ENCODE measurements at places on chromosomes 13 and 19.

DNA sequence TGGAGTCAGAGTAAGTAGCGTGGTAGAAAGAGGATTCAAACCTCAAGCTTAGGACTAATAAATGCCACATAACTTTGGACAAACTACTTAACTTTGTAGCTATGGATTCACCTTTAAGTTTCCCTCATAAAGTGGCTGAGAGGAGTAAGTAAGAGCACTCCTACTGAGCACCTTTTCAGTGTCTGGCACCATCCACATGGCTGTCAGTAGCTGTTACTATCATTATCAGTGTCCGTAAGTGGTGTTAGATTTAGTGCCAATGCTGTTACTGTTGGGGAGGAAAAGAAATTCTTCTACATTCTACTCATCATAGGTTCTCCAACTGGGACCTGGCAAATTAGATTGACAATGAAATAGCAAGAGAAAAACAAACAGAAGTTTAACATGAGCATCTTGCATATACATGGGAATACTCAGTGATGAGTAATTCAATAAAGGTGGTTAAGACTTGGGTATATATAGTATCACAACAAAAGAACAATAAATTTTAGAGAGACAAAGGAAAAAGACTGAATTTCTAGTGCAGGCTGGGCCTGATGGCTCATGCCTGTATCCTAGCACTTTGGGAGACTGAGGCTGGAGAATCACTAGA is 165.6 kb upstream of the NBEA start:
- no peak for DNase-seq

DNA sequence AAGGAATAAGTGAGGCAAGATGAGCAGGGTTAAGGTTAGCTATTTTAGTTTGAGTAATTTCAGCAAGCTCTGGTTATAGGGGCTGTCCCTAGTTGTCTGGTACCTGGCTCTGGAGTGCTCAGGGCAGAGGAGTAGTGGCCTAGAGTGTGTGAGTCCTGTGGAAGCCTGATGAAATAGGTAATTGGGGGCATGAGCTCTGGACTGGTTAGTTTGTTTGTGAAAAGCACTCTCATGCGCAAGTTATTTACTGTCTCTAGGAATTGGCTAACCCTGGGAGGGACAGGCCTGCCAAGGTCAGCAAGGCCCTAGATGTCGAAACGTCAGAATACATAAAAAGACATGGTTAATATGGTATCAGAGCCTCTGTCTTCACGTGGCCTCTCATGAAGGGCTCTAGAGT is 900.1 kb downstream of the PCDH17 start:
- DNase-seq = no peak

- no peak for DNase-seq
These were observed 268.7 kb downstream of the SPRY2 start for GRCh38 chr13:80072231-80072630.

DNA sequence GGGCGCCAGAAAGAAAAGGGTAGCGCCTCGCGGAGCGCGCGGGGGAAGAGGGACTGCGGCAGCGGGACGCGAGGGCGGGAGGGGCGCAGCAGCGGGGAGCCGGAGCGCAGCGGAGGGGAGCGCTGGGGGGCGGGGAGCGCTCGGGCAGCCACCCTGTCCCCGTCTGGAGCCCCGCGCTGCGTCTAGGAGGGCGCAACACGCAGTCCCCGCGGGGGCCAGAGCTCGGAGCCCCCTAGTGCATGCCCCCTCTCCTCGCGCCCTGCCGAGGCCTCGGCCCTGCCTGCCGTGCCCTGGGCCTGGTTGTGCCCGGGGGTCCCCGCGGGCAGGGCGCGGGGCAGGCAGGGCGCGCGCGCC is 37.9 kb downstream of the SOX1 start:
- DNase-seq = no peak

- no peak for DNase-seq
These were observed 872.3 kb downstream of the EFNB2 start for GRCh38 chr13:105663182-105663581.

GRCh38 chr13:51675385-51675784 is 91.1 kb downstream of the WDFY2 start:
- DNase-seq = no peak

DNA sequence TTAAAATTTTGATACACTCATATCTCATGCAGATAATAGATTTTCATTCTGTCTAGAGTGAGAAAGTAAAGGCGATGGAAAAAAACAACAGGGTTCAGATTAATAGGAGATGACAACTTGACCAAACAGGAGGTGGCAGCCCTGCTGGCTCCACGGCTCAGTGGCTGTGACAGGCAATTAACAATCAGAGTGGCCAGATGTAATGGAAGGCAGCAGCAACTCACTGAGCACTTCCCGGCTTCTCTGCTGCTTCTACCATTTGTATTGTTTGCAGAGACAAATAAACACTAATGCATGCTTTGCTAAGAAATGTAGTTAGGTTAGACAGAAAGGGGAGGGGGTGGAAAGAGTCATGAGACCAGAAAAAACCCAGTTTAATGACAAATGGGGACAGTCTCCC is 473.0 kb upstream of the SLC10A2 start:
- DNase-seq = no peak

DNA sequence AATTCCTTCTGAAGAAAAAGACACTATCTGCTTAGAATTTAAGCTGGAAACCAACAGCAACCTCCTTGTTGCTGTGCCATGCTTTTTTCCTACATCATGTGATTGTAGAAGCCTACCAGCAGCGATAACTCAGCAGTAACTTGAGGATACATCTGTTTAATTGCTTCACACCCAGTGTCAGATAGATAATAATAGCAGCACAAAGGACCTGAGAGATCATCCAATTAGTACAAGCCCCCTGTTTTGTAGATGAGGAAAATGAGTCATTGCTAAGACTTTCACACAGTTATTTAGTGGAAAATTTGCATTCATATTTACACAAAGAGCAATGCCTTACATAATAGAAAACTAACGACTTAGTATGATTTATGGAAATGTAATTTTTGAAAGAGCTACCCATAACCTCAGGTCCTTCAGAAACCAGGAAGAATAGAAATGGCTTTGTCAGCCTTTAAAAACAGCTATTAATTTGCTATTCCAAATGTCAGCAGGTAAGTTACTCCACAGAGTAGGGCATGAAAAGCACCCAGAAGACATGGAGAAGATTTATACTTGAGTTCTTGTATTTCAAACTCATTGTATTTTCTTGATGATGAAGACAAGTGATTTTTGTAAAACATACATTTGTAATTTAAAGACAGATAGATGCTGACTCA is 93.7 kb upstream of the SGCG start:
- DNase-seq = no peak

GRCh38 chr19:1650650-1651567 is 1.5 kb downstream of the TCF3 start:
- DNase-seq = no peak

DNA sequence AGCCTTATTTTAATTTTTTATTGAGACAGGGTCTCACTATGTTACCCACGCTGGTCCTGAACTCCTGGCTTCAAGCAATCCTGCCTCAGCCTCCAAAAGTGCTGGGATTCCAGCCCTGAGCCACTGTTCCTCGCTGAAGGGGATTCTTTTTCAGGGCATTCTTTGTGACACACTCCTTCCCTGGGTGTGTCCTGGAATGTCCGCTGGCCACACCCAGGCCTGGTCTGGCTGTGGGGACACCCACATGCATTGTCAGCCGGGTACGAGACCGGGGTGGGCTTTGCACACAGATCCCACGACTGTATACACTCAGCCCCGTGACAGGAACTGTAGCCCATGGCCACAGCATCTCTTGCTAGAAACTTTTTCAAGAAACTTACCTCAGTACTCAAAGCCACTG is 34.4 kb upstream of the GATAD2A start:
- DNase-seq = peak; percentile 19

DNA sequence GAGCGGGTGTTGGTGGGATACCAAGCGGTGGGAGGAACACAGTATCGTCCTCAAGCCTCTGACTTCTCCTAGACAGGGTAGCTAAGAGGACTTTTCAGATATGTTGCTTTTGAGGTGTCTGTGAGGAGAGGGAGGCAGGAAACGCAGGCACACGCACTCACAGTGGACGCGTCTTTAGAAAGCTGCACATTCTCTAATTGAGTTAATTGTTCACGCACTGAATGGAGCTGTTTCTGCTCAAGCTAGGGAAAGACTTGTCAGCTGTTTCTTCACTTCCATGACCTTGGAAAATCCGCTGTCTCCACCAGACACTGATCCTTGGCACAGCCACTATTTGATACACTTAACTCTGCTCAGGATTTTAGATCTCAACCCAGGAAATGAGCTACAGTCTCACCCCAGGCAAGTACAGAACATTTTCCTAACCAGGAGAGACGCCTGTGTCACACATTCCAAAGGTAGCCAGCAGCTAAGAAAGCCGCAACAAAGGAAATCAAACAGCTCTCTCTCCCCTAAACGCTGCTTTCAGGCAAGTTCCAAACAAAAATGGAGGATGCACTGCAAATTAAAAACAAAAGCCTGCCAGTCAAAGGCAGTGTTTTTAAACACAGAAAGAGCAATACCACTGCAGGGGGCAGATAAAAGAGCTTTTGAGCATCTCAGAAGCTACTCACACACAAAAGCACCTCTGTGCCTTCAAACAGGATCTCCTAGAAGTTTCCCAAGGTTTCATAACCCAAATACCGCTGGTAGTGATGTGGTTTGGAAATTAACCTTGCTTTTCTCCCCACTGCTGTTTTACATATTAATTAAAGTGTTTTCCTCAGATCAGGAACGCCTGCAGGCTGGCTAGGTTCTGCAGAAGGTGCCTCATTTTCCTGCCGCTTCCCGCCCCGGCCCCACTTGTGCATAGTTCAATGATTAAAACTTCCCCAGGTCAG is 57.3 kb downstream of the IRS2 start:
- DNase-seq = peak; percentile 7

DNA sequence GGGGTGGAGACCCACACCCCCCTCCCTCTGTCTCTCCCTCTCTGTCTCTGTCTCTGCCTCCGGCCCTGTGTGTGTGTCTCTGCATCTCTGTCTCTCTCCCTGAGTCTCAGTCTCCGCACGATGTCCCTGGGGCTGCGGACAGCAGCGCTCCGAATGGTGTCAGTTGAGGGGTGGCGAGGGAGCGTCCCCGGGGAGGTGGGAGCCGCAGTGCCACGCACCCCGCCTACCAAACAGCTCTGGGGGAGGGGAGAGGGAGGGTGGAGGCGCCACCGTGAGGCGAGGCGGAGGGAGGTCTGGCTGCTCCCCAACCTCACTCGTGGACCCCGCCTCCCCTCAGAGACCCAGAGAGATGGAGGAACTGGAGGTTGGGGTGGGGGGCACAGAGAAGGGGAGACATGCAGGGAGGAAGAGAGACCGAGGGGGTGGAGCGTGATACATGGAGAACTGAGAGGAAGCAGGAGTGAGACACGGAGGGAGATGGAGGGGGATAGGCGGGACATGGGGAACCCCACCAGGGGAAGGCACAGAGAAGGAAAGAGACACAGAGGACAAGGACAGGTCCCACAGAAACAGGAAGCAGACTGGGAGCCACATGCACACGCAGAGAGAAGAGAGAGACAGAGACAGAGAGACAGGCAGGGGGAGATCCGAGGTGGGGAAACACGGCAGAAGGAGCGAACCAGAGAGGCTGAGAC is 7.2 kb downstream of the ERFL start:
- no peak for DNase-seq

- peak; percentile 92 for DNase-seq
These were observed 18.4 kb upstream of the KCTD15 start for GRCh38 chr19:33778089-33778791.

GRCh38 chr13:107852072-107852471 is 363.3 kb downstream of the LIG4 start:
- no peak for DNase-seq

DNA sequence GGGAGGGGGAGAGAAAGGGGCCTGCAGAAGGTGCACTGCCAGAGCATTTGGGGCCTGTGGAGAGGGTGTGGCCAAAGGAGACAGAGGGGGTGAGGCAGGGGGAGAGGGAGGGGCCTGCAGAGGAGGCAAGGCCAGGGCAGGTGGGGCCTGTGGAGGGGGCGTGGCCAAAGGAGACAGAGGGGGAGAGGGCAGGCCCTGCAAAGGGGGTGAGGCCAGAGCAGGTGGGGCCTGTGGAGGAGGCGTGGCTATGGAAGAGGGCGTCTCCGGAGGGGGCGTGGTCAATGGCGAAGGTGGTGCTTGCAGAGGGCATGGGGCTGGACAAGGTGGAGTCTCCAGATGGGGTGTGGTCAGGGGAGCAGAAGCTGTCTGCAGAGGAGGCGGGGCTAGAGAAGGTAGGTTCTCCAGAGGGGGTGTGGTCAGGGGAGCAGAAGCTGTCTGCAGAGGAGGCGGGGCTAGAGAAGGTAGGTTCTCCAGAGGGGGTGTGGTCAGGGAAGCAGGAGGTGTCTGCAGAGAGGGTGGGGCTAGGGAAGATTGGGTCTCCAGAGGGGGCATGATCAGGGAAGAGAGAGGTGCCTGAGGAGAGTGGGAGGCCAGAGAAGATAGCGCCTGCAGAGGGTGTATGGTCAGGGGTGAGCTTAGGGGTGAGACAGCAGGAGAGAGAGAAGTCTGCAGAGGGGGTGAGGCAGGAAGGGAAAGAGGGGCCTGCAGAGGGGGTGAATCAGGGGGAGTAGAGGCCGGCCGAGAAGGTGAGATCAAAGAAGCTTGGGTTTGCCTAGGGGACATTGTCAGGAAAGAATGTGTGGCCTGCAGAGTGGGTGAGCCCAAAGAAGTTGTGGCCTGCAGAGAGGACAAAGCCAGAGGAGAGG is 3.4 kb downstream of the PRR36 start:
- peak; percentile 35 for DNase-seq

- no peak for DNase-seq
These were observed 51.5 kb downstream of the BICRA start for GRCh38 chr19:47660435-47660832.

GRCh38 chr13:30998136-30999088 is 66.0 kb downstream of the TEX26 start:
- no peak for DNase-seq

DNA sequence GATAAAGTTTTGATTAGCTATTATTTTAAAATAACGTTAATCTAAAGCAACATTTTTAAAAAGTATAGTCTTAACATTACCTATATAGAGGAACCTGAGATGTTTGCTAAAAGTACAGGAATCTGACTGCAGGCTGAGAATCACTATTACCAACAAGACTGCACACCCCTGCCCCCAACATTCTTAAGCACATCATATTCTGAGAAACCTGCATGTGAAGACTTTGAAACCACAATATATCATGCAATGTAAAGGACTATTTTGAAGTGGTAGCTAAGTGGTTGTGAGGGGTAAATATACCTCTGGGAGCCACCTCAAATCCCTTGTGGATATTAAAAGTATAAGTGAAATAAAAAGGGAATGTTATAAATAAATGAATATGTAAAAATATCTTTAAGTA is 119.0 kb upstream of the KLF12 start:
- DNase-seq = no peak

- DNase-seq = no peak
These were observed 17.1 kb downstream of the C19orf47 start for GRCh38 chr19:40331052-40331451.

DNA sequence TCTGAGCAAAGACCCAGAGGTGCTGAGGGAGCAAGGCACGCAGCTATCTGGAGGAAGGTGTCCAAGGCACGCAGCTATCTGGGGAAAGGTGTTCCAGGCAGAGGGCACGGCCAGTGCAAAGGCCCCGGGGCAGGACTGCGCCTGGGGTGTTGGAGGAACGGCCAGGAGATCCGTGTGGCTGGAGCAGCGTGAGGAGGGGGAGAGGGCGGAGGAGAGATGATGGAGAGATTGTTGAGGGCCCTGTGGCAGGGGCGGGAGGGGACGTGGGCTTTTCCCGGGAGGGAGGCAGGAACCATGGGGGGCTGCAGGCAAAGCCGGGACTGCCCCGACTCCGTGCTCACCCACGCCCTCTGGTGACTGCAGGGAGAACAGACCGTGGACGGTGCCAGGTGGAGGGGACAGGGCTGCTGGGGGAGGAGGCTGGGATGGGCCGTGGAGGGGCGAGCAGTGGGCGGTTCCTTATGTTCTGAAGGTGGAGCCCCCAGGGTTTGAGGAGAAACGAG is 13.3 kb upstream of the MISP start:
- peak; percentile 51 for DNase-seq
